NCI-H1930 (cell line): ENCODE measurements at places on chromosomes 2 and 18.

GRCh38 chr2:236164201-236164924 is 3.8 kb downstream of the GBX2 start:
- no peak for DNase-seq

GRCh38 chr2:196702641-196703040 is 63.1 kb downstream of the CCDC150 start:
- DNase-seq, result no peak

DNA sequence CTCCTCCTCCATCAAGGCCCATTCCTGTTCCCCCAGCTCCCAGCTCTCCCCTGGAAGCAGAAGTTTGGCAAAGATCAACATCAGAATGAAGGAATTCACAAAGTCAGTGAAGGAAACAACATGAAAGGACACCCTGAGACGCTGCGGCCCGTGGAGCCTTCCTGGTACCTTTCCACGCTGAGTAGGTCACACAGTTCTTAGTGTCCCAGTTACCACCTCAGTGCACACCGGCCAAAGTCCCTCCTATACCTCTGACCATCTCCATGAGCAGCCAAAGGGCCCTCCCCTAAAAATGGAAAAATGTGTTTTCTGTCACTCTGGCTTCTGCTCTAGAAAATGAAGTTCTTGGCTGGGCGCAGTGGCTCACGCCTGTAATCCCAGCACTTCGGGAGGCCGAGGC is 191.6 kb upstream of the AGAP1 start:
- no peak for DNase-seq

- DNase-seq, result no peak
Observed at GRCh38 chr2:66733364-66733999, 298.6 kb downstream of the MEIS1 start.

- peak; percentile 75 for DNase-seq
Observed at GRCh38 chr18:23133860-23134779, 1.2 kb upstream of the CABLES1 start.

- no peak for DNase-seq
Observed at GRCh38 chr18:8616028-8616401, 6.8 kb downstream of the RAB12 start.

DNA sequence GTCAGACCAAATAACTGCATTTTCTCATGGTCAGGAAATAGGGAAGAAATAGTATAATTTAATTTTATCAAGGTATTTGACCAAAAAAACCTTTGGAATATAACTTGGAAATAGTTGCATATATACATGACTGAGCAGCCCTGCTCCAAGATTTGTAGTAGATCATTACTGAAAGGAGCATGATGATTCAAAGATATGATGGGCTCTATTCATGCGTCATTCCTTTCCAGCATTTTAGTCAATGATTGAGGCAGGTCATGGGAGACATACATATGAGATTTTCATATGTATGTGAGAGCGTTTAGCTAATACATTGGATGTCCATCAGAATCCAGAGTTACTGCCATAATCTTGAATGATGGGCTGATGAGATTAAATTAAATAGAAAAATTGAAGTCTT is 74.5 kb downstream of the CAB39 start:
- DNase-seq, result no peak

- DNase-seq, result no peak
Observed at GRCh38 chr2:172467382-172467781, 40.0 kb downstream of the ITGA6 start.

DNA sequence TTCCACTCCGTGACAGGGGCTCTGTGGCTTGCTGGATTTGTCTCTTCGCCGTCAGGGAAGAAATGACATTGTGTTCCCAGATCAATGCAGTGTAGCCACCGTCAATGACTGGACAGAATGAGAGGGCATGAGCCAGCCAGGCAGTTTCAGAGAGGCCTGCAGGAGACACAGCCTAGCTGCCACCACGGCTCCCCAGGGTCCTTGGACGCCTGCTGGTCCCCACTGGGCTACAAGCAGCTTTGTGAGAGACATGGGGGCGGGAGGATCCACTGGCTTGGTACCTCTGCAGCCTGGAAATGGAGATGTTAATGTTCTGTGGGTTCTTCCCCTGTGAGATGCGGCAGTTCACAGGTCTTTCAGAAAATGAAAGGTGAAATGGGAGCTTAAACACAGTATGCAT is 12.1 kb upstream of the AMER3 start:
- no peak for DNase-seq

- DNase-seq, result no peak
Observed at GRCh38 chr2:6999211-6999877, 82.1 kb downstream of the RNF144A start.

GRCh38 chr2:126761981-126762878 is 106.3 kb downstream of the GYPC start:
- no peak for DNase-seq

GRCh38 chr2:128836559-128837100 is 518.0 kb upstream of the HS6ST1 start:
- no peak for DNase-seq

DNA sequence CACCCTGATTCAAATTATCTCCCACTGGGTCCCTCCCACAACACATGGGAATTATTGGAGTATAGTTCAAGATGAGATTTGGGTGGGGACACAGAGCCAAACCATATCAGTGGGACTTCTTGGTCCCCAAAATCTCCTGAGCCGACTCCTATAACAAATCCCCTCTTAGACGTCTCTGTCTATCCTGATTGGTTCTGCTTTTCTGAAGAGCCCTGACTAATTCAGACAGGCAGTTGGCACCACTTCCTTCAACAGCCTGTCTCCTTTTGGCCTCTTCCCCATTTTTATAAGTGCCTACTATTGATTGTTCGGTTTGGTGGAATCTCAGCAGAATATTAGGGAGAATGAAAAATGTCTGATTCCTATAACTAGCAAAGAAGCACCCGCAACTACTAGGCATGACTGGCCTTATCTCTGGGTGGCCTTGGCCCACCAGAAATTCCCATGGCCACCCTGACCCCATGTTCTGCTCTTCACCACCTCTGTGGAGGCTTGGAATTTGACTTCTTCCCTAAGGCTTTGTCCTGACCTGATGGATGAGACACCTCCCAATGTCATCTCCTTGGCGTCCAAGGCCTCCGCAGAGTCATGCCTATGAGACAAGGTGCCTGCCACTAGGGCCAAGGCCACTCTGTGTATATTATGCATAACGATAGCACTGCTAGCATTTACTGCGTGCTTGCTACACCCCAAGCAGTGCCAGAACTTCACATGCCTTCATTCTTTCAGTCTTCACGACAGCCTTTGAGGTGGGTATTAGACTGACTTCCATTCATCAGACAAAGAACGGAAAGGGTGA is 218.9 kb upstream of the COPS8 start:
- no peak for DNase-seq

- no peak for DNase-seq
Observed at GRCh38 chr2:187302116-187302515, 145.9 kb downstream of the CALCRL start.

GRCh38 chr2:188576006-188576405 is 284.3 kb downstream of the GULP1 start:
- DNase-seq, result no peak

- DNase-seq, result no peak
Observed at GRCh38 chr2:239751679-239752355, 273.3 kb downstream of the NDUFA10 start.

GRCh38 chr2:107721178-107721577 is 105.5 kb upstream of the RGPD4 start:
- no peak for DNase-seq

GRCh38 chr2:157853211-157853610 is 22.9 kb downstream of the ACVR1 start:
- DNase-seq, result no peak

GRCh38 chr2:96236882-96237281 is 28.3 kb upstream of the STARD7 start:
- no peak for DNase-seq

DNA sequence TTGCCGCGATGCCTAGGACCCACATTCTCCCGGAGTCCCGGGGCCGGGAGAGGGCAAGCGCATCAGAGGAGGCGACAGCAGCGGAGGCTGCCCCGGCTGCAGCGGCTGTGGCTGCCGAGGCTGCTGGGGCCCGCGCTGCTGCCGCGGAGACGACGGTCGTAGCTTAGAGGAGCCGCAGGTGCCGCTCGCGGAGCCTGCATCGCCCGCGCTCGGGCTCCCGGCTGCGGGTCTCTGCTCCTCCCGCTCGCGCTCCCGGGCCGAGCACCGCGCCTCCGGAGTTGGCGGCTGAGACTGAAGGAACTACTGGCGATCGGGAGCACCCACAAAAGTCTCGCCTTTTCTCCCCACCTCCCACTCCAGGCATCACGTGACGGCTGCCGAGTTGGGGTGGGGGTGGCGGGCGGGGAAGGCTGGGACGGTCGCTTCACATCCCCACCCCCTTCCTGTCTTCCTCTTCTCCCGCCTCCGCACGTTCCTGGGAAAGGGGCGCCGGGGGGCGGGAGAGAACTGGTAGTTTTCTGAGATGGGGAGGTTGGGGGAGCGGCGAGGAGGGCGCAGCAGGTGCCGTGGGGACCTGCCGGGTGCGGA is at the start of gene LYPD1:
TSS of gene LYPD1 (minus strand) at position 298 of the 588 bp plus-strand sequence. CDS start at position 25, 273 bp downstream.
- DNase-seq, result no peak

GRCh38 chr2:47688561-47688960 is 94.4 kb upstream of the MSH6 start:
- DNase-seq, result no peak

- DNase-seq, result no peak
Observed at GRCh38 chr2:189092936-189093335, 86.6 kb downstream of the COL5A2 start.

GRCh38 chr2:20294231-20294630 is 56.4 kb downstream of the PUM2 start:
- DNase-seq, result no peak

- DNase-seq, result no peak
Observed at GRCh38 chr18:7414459-7414858, 152.7 kb upstream of the PTPRM start.

DNA sequence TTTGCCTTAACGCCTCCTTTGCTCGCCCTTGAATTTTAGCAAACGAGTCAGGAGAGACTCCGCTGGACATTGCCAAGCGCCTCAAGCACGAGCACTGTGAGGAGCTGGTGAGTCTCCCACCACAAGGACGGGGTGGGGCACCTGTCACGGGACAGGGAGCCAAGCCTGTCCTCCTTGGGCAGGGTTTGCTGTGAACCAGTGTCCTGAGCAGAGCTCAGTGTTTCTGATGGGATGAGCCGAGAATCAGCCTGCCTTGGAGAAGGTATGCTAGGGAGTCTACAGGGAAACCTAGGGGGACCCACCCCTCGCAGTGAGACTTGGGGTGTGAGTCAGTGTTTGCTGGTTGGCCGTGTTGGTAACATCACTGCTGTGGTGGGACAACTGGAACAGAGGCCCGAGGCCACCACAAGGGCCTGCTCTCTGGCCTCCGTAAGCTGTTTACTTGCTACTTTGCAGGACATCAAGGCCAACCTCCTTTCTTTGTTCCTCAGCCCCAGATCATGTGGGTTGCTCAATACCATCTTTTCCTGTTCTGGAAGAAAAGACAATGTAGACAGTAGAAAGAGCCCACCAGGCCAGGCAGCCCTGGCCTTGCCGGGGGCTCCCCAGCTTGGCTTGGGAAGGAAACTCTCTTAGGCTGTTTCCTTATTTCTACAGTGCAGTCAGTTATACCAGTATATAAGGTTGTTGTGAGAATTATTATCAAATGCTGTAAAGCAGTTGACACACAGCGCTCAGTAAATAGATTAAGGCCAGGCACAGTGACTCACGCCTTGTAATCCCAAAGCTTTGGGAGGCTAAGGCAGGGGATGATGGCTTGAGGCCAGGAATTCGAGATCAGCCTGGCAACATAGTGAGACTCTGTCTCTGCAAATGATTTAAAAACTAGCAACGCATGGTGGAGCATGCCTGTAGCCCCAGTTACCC is 42.4 kb downstream of the ITGB1BP1 start:
- DNase-seq, result no peak

- peak; percentile 92 for DNase-seq
Observed at GRCh38 chr2:174121612-174122011, 126.7 kb downstream of the OLA1 start.

GRCh38 chr2:197137231-197137630 is 173.3 kb downstream of the ANKRD44 start:
- no peak for DNase-seq

DNA sequence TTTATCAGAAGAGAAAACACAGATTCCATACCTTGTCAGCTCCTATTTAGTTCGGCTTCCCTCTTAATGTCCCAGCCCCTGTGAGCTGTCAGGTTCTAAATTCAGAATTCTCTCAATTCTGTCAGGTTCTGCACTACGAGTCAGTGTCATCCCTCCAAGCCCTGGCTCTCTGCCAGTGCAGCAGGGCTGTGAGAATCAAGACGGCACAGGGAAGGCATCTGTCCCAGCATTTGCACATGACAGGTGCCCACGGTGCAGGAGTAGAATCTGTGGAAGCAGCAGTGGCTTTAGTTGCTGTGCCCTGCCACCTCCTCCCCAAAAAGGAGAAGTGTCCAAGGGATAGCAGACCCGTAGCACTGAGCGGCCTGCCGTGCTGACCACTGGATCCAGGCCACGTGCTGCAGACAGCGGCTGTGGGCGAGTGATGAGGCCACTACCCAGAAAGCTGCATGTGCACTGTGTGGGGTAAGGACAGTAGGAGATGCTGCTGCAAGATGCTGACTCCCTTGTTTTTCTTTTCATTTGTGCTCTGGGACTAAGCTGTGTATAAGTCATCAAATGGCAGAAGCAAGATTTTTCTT is 12.8 kb downstream of the RBFA start:
- no peak for DNase-seq

DNA sequence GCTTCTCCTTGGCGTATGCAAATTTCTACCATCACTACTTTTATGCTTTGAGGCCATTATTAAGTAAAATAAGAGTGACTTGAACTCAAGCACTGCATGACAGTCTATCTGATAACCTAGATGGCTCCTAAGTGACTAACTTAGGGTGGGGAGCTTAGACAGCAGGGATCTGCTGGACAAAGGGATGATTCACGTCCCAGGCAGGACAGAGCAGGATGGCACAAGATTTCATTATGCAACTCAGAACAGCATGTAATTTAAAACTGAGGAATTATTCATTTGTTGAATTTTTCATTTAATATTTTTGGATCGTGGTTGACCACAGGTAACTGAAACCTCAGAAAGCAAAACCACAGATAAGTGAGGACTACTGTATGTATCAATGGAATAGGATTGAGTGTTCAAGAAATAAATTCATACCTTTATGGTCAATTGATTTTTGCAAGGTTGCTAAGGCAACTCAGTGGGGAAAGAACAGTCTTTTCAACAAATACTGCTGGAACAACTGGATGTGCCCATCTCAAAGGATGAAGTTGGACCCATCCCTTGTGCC is 115.3 kb downstream of the MBD2 start:
- no peak for DNase-seq

GRCh38 chr2:118731413-118731812 is 116.0 kb downstream of the EN1 start:
- no peak for DNase-seq

- no peak for DNase-seq
Observed at GRCh38 chr2:173230181-173230580, 124.5 kb upstream of the CDCA7 start.
